ENCODE measurements at places on chromosomes 1 and 21. TPM values are rescaled to one million over a fixed set of nuclear protein-coding genes. Genes with fewer than 3 reads are reported as not detected.

OR2T35 gene
- not detected for total RNA-seq

ZNF593OS gene
- not detected for total RNA-seq

TNFRSF9 gene
- total RNA-seq, result not detected

KCNE2 gene
- total RNA-seq, result 0.44 TPM

SYDE2 gene
- total RNA-seq, result 11.4 TPM

CXADR gene
- total RNA-seq, result 119 TPM

DNAJC28 gene
- total RNA-seq, result 2.6 TPM

GRCh38 chr1:69737527-69738185, 169.9 kb downstream of the LRRC7 start:
- peak; percentile 14 for DNase-seq
- H3K4me1 ChIP-seq, result peaks cover 20% of the 10 kb centered on the region
- H3K27ac ChIP-seq, result no peak overlapping the region
- no peaks in the 10 kb centered on the region for H3K27me3 ChIP-seq
- H3K4me3 ChIP-seq, result no peak overlapping the region
- H3K36me3 ChIP-seq, result peaks cover 4% of the 10 kb centered on the region

DNA sequence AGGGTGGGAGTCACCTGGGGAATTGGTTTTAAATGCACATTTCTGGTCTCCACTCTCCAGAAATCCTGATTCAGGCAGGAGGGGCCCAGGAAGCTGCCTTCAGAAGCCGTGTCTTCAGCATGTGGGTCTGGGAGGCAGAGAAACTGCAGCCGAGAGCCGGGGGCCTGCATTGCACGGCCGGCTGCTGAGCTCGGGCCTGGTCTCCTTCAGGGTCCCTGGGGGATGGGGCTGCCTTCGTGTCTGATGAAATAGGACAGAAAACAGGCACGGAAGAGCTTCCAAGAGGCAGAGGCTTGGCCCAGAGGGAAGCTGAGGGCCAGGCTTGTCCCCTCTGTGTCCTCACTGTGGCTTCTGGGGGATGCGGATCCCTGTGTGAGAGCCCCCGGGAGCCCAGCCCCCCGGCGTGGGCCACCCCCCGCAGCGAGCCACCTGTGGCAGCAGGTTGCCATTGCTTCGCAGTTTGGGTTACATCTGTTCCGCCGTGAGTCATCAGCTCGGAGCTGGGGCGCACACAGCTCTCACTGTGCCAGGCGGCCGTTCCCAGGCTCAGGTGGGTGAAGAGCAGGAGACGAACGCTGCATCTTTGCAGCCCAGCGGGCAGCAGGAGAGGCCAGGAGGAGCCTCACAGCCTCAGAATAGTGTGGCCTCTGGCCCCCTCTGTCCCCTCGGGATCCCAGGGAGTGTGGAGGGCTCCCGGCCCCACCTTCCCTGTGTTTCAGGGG, 72.4 kb downstream of the AJAP1 start:
- DNase-seq, result no peak
- H3K4me1 ChIP-seq, result no peaks in the 10 kb centered on the region
- H3K4me3 ChIP-seq, result no peak overlapping the region
- H3K27me3 ChIP-seq, result no peaks in the 10 kb centered on the region
- H3K27ac ChIP-seq, result no peak overlapping the region

DNA sequence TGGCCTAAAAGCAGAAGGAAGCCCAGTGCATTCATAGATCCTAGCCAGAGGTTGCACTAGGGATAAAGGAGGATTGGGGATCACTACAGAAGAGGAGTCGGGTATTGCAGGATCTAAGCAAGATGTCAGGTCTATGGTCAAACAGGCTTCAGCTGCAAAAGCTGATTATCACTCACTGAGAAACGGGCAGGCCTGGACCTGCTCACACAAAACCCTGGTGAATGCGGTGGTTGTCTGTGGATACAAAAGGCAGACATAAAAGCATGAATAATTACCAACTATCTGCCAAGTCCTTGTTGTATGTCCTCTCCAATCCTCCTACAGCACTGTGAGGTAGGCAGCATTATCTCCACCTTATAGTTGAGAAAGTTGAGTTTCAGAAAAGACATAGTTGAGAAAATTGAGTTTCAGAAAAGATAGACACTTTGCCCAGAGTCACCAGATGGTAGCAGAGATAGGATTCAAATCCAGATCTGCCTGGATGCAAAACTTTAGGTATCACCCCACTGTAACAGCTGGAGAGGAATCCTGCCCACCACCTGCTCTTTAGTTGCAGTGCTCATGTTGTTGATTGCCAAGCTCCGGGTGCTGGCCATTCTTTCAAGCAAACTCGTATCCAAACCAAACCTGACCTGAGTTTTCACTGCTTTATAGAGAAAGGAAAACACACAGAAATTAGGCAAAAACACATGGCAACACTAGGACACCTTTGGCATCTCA, 49.6 kb upstream of the HOOK1 start:
- H3K36me3 ChIP-seq, result no peaks in the 10 kb centered on the region
- no peaks in the 10 kb centered on the region for H3K27me3 ChIP-seq
- H3K27ac ChIP-seq, result peak overlapping the region; percentile 33
- no peak for DNase-seq

DNA sequence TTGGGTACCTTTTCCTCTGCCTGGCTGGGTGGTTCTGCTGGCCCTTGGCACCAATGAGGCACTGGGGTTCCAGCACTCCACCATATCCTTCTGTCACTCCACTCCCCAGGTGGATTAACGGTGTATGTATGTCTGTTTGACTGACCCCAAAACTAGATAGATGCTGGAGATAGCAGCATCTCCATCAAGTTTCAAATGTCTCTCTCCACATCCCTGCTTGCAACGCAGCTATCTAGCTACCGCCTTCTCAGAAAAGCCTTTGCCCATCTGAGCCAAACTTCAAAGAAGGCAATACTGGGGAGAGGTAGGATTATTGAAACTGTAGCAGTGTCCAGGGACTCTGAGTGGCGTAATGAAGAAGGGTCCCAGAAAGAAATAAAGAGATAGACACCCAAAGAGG, 64.0 kb downstream of the RHBG start:
- peaks cover 65% of the 10 kb centered on the region for H3K4me1 ChIP-seq
- H3K27ac ChIP-seq, result no peak overlapping the region
- no peak overlapping the region for H3K4me3 ChIP-seq
- H3K27me3 ChIP-seq, result peaks cover 100% of the 10 kb centered on the region
- DNase-seq, result no peak

DNA sequence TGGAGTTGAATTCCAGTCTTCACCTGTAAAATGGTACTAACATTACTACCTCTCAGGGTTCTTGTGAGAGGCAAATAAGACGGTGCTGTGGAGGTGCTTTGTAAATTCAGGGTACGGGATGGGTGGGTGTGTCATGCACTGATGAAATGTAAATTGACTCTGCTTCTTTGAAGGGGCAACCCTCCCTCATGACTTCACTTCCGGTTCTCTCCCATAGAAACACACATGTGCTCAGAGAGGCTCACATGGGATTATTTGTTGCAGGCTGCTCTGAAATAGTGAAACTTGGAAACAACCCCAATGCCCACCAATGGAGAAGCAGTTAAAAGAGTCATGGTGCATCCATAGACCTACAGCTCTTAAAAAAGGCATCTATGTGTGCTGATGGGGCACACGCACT, 44.9 kb upstream of the SCMH1 start:
- peaks cover 38% of the 10 kb centered on the region for H3K27me3 ChIP-seq
- H3K27ac ChIP-seq, result no peak overlapping the region
- no peak for DNase-seq
- H3K4me3 ChIP-seq, result no peak overlapping the region
- peaks cover 15% of the 10 kb centered on the region for H3K4me1 ChIP-seq

DNA sequence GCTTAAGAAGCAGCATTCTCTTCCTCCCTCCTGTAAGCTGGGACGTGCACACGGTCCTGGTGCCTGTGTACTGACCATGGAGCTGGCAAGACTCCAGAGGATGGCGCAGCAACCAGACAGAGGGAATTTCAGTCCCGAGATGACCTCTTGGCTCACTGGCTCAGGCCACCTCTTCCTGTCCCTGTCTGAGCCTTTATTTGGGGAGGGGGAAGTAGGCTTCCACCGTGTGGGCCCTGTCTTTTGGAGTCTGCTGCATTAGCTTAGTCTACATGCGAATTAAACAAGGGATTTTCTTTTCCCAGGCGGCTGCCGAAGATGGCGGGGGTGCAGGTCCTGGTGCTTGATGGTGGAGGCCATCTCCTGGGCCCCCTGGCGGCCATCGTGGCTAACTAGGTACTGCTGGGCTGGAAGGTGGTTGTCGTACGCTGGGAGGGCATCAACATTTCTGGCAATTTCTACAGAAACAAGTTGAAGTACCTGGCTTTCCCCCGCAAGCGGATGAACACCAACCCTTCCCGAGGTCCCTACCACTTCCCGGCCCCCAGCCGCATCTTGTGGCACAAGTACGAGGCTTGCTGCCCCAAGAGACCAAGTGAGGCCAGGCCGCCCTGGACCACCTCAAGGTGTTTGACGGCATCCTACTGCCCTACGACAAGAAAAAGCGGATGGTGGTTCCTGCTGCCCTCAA, 10.2 kb downstream of the IL24 start:
- H3K27ac ChIP-seq, result no peak overlapping the region
- H3K36me3 ChIP-seq, result no peaks in the 10 kb centered on the region
- H3K4me1 ChIP-seq, result peaks cover 12% of the 10 kb centered on the region

- H3K27ac ChIP-seq, result no peak overlapping the region
- no peaks in the 10 kb centered on the region for H3K27me3 ChIP-seq
- DNase-seq, result no peak
- peaks cover 27% of the 10 kb centered on the region for H3K4me1 ChIP-seq
These were observed 54.5 kb upstream of the PLXNA2 start for GRCh38 chr1:208298593-208299269.

DNA sequence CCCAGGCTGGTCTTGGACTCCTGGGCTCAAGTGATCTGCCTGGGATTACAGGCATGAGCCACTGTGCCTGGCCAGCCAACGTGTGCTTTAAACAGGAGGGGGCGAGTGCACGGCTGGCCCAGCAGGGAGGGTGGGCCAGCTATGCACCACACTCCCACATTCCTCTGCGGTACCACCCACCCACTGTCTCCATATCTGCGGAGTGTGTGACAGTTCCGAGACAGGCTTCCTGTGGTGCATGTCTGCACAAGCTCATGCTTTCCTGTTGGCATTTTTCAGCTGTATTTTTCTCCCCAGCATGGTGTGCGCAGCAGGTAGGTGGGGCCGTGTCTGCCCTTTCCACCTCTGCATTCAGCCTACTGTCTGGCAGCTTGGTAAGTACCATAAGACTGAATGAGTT, 183.3 kb downstream of the AJAP1 start:
- no peak for DNase-seq
- H3K4me1 ChIP-seq, result no peaks in the 10 kb centered on the region
- H3K4me3 ChIP-seq, result no peak overlapping the region
- H3K27ac ChIP-seq, result no peak overlapping the region
- peaks cover 4% of the 10 kb centered on the region for H3K27me3 ChIP-seq

GRCh38 chr1:11238311-11238710, 24.0 kb downstream of the MTOR start:
- no peaks in the 10 kb centered on the region for H3K4me1 ChIP-seq
- DNase-seq, result no peak
- H3K27ac ChIP-seq, result no peak overlapping the region
- no peak overlapping the region for H3K4me3 ChIP-seq
- peaks cover 61% of the 10 kb centered on the region for H3K36me3 ChIP-seq

DNA sequence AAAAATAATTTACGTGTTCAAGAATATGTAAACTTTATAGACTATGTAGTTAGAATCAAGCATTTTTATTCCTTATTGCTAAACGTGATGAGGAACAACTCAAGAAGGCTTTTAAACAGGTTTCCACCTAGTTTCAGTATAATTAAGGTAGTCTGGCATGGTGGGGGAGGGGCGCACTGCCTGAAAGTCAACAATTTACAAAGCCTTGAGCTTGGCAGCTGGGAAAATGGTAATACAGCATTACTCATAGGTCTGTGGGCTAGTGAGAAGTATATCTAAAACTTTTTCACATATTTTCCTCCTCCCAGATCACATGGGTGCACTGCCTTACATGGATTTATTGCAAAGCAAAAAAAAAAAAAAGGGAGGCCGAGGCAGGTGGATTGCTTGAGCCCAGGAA, 75.2 kb downstream of the EVI5 start:
- H3K4me3 ChIP-seq, result no peak overlapping the region
- peaks cover 48% of the 10 kb centered on the region for H3K4me1 ChIP-seq
- no peaks in the 10 kb centered on the region for H3K27me3 ChIP-seq
- H3K27ac ChIP-seq, result peak overlapping the region; percentile 79

All from WTC11 (cell line).